Stomach (tissue), 19 donors: ENCODE measurements at places on chromosomes 3 and 15. TPM values are rescaled to one million over a fixed set of nuclear protein-coding genes. Genes with fewer than 3 reads are reported as not detected.
A peak's percentile ranks its signal among the peaks of the same experiment; 100 is the strongest.

DNA sequence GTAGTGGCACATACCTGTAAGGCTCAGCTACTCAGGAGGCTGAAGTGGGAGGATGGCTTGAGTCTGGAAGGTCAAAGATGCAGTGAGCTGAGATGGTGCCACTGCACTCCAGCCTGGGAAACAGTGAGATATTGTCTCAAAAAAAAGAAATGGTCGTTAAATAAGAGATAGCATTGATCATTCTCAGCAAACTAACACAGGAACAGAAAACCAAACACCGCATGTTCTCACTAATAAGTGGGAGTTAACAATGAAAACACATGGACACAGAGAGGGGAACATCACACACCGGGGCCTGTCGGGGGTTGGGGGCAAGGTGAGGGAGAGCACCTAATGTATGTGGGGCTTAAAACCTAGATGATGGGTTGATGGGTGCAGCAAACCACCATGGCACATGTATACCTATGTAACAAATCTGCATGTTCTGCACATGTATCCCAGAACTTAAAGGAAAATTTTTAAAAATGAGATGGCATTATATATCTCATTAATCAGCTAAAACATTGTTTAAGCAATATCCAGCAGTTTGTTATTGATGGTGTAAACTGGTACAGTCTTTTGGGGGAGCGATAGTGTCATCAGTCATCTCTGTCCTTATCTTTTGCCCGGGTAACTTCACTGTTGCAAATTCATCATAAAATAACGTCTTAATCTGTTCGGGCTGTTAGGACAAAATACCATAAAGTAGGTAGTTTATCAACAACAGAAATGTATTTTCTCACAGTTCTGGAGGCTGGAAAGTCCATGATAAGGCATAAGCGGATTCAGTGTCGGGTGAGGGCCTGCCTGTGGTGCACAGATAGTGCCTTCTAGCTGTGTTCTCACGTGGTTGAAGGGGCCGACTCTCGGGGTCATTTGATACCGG lies 1.7 kb upstream of the MAN2A2 start:
- H3K27ac ChIP-seq, result peak overlapping the region; percentile 97
- peaks cover 15% of the 10 kb centered on the region for H3K36me3 ChIP-seq
- DNase-seq, result no peak
- H3K4me3 ChIP-seq, result peak overlapping the region; percentile 84
- H3K4me1 ChIP-seq, result peaks cover 27% of the 10 kb centered on the region
- H3K27me3 ChIP-seq, result no peaks in the 10 kb centered on the region

GRCh38 chr3:44555723-44556122 lies 730 bp downstream of the ZKSCAN7 start:
- no peak overlapping the region for H3K27ac ChIP-seq
- peaks cover 31% of the 10 kb centered on the region for H3K36me3 ChIP-seq
- H3K27me3 ChIP-seq, result peaks cover 17% of the 10 kb centered on the region
- peak overlapping the region; percentile 72 for H3K4me3 ChIP-seq

GRCh38 chr15:67110361-67110781 lies 45.0 kb downstream of the SMAD3 start:
- peaks cover 68% of the 10 kb centered on the region for H3K4me1 ChIP-seq
- H3K27ac ChIP-seq, result peak overlapping the region; percentile 73
- no peaks in the 10 kb centered on the region for H3K36me3 ChIP-seq
- H3K27me3 ChIP-seq, result no peaks in the 10 kb centered on the region
- no peak overlapping the region for H3K4me3 ChIP-seq

- H3K27me3 ChIP-seq, result no peaks in the 10 kb centered on the region
- H3K27ac ChIP-seq, result no peak overlapping the region
- no peaks in the 10 kb centered on the region for H3K36me3 ChIP-seq
- peaks cover 3% of the 10 kb centered on the region for H3K4me1 ChIP-seq
- H3K4me3 ChIP-seq, result no peak overlapping the region
Measured at GRCh38 chr3:177554895-177555759, 357.8 kb upstream of the TBL1XR1 start.

DNA sequence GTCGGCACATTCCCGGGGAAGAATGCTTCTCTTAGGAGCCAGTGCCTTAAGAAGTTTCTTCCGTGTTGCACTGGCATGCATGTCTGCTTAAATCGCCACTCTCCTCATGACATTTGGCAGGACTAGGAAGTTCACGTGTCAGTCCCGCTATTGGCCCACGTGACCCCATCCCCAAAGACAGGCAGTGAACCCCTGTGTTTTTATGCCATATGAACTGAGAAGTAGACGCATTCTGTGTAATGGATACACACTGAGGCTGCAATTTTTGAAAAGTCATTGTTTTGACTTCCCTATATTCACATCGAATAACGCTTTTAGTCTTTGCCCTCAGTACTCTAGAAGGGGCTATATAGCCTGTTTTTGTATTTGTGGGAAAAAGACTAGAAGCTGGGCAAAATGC lies 125.6 kb upstream of the TBL1XR1 start:
- H3K4me1 ChIP-seq, result peaks cover 10% of the 10 kb centered on the region
- no peak overlapping the region for H3K4me3 ChIP-seq
- no peaks in the 10 kb centered on the region for H3K36me3 ChIP-seq
- DNase-seq, result no peak
- H3K27ac ChIP-seq, result no peak overlapping the region

DNA sequence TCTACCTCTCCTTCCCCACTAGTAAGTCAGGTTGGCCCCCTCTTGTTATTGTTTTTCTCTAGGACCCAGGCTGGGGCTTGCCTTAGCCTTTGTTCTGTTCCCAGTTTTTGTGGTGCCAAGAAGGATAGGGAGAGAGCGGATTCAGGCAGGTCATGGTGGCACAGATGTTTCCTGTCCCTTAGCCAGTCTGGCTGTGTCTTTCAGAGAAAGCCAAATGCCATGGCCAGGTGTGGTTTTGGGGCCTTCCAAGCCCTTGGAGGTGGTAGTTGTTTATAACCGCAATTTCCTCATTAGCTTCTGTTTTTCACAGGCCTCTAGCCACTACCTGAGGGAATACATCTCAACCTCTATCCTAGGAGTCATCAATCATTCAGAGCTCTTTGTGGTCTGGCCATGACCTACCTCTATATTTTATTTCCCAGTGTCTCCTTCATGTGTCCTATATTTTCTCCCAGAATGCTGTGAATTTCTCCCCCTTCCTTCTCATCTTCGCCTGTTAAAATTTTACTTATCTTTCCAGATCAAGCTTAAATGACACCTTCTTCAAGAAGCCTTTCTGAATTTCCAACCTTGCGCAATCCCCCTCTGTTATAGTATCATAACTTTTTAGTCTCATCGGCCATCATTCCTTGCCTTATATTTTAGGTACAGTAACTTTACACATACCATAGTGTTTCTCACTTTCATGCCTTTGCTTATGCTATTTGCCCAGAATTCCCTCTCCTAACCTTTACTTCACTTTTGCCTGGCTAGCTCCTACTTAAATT lies 38.2 kb downstream of the TIMP4 start:
- H3K4me3 ChIP-seq, result no peak overlapping the region
- no peaks in the 10 kb centered on the region for H3K36me3 ChIP-seq
- H3K4me1 ChIP-seq, result no peaks in the 10 kb centered on the region
- no peaks in the 10 kb centered on the region for H3K27me3 ChIP-seq

GRCh38 chr3:9870978-9871377 lies 9.1 kb downstream of the CIDEC start:
- no peaks in the 10 kb centered on the region for H3K36me3 ChIP-seq
- peaks cover 8% of the 10 kb centered on the region for H3K4me1 ChIP-seq
- H3K27me3 ChIP-seq, result no peaks in the 10 kb centered on the region
- H3K4me3 ChIP-seq, result no peak overlapping the region

- no peaks in the 10 kb centered on the region for H3K27me3 ChIP-seq
- peaks cover 17% of the 10 kb centered on the region for H3K4me1 ChIP-seq
- H3K36me3 ChIP-seq, result peaks cover 43% of the 10 kb centered on the region
Measured at GRCh38 chr15:52139599-52140462, 27.3 kb upstream of the BCL2L10 start.

DNA sequence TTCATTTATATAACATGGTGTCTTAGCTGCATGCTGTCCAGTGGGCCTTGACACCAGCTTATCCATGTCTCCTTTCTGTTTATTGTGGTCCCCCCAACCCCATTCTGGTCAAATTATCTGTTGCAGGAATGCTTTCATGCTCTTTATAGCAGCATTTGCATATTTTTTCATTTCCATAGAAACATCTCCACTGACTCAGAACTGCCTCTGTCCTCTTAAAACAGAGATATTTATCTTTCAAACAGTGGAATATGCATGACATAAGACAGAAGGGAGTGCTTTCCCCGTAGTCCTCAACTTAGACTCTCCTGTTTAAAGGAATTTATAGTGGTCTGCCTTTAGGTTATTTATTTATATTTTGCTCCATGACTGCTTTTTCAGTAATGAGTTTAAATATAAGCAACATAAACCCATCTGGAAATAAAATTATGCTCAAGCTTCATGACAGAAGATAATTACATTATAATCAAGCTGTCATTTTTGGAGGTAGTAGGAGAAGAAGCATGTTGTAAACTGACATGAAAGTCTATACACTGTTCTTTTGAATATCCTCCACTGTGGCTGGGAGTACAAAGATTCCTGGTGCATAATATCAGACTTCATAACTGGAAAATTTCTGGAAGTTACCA lies 179.5 kb upstream of the CD96 start:
- no peak for DNase-seq
- H3K27me3 ChIP-seq, result no peaks in the 10 kb centered on the region
- no peaks in the 10 kb centered on the region for H3K4me1 ChIP-seq

DNA sequence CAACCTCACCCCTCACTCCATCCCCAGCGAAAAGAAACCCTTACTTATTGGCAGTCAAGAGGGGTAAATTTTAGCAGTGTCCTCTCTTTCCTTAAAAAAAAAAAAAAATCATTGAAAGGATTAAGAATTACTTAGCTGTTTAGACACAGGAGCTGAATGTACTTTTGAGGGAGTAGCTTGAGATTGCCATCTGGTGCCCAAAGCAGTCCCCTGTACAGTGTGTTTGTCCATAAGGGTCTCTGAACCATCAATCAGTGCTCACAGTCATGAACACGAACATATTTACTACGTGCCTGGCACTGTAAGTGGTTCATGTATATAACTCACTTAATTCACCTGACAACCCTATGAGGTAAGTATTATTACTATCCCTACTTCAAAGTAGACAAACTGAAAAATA lies 463.5 kb downstream of the RAP2B start:
- H3K36me3 ChIP-seq, result no peaks in the 10 kb centered on the region
- H3K4me3 ChIP-seq, result no peak overlapping the region
- no peak for DNase-seq
- no peaks in the 10 kb centered on the region for H3K4me1 ChIP-seq

GRCh38 chr3:112350018-112350810 lies 17.3 kb downstream of the CD200 start:
- no peaks in the 10 kb centered on the region for H3K4me1 ChIP-seq
- no peak overlapping the region for H3K27ac ChIP-seq
- H3K4me3 ChIP-seq, result no peak overlapping the region
- H3K27me3 ChIP-seq, result no peaks in the 10 kb centered on the region

DNA sequence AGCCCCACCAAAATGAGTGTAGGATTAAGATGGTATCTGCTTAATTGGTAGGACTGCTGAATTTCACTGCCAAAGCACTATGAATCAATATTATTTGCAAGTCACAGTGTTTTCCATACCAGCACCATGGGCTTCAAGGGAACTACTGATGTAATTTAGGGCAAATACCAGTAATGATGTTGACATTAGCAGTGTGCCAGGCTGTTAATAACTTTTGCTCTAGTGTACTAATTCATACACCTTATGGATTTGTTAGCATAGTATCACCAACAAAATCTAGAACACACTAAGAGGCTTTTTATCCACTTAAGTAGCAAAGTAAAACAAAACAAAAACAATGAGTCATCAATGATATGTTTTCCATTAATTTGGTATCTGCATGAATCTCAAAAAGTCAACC lies 888.2 kb downstream of the CADM2 start:
- no peaks in the 10 kb centered on the region for H3K36me3 ChIP-seq
- no peak for DNase-seq
- H3K4me1 ChIP-seq, result no peaks in the 10 kb centered on the region
- no peaks in the 10 kb centered on the region for H3K27me3 ChIP-seq
- no peak overlapping the region for H3K27ac ChIP-seq
- H3K4me3 ChIP-seq, result no peak overlapping the region

DNA sequence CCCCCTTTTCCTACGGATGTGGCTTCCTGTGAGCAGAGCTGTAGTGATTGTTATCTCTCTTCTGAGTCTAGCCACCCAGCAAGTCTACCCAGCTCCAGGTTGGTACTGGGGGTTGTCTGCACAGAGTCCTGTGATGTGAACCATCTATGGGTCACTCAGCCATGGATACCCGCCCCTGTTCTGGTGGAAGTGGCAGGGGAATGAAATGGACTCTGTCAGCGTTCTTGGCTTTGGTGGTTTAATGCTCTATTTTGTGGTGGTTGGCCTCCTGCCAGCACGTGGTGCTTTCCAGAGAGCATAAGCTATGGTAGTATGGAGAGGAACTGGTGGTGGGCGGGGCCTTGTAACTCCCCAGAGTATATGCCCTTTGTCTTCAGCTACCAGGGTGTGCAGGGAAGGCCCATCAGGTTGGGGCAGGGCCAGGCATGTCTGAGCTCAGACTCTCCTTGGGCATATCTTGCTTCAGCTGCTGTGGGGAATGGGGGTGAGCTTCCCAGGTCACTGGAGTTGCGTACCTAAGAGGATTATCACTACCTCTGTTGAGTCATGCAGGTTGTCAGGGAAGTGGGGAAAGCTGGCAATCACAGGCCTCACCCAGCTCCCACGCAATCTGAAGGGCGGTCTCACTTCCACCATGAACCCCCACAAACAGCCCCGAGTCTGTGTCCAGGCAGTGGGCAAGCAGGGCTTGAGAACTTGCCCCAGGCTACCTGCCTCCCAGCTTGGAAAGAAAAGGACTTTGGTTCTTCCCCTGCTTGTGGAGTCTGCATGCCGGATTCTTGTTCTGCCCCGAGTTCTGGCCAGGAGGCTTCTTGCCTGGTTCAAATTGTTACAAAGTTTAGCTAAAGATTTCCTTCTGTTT lies 9.0 kb upstream of the ADGRG7 start:
- no peaks in the 10 kb centered on the region for H3K36me3 ChIP-seq
- H3K27me3 ChIP-seq, result no peaks in the 10 kb centered on the region
- DNase-seq, result no peak
- no peak overlapping the region for H3K4me3 ChIP-seq
- H3K27ac ChIP-seq, result no peak overlapping the region

DNA sequence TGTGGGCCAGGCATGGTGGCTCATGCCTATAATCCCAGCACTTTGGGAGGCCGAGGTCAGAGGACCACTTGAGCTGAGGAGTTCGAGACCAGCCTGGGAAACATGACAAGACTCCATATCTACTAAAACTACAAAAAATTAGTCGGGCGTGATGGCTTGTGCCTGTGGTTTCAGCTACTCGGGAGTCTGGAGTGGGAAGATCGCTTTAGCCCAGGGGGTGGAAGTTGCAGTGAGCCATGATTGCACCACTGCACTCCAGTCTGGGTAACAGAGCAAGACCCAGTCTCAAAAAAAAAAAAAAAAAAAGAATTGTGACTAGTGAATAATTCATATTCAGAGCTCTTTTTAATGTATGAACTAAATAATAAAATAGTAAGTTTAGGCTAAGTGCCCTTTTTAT lies 87.8 kb upstream of the TSEN2 start:
- H3K27ac ChIP-seq, result no peak overlapping the region
- no peaks in the 10 kb centered on the region for H3K27me3 ChIP-seq
- H3K4me1 ChIP-seq, result peaks cover 41% of the 10 kb centered on the region
- no peak for DNase-seq
- H3K4me3 ChIP-seq, result no peak overlapping the region
- no peaks in the 10 kb centered on the region for H3K36me3 ChIP-seq

- DNase-seq, result no peak
- no peak overlapping the region for H3K27ac ChIP-seq
- H3K4me1 ChIP-seq, result no peaks in the 10 kb centered on the region
- H3K4me3 ChIP-seq, result no peak overlapping the region
- H3K36me3 ChIP-seq, result no peaks in the 10 kb centered on the region
Measured at GRCh38 chr15:100941536-100941935, 22.4 kb downstream of the LRRK1 start.

The ZNF662 gene
- 4.7 TPM for total RNA-seq

The SLC28A1 gene
- total RNA-seq, result 0.92 TPM

The POLR2H gene
- total RNA-seq, result 85.0 TPM

The STAB1 gene
- total RNA-seq, result 79.9 TPM

The AMOTL2 gene
- total RNA-seq, result 71.4 TPM

The KCNAB1 gene
- total RNA-seq, result 0.14 TPM
